ENCODE measurements at places on chromosomes 6 and 20.

- no peak for DNase-seq
These were observed 14.2 kb downstream of the ARID1B start for GRCh38 chr6:156791320-156791850.

GRCh38 chr6:144624716-144625115 lies 339.6 kb downstream of the UTRN start:
- DNase-seq, result no peak

DNA sequence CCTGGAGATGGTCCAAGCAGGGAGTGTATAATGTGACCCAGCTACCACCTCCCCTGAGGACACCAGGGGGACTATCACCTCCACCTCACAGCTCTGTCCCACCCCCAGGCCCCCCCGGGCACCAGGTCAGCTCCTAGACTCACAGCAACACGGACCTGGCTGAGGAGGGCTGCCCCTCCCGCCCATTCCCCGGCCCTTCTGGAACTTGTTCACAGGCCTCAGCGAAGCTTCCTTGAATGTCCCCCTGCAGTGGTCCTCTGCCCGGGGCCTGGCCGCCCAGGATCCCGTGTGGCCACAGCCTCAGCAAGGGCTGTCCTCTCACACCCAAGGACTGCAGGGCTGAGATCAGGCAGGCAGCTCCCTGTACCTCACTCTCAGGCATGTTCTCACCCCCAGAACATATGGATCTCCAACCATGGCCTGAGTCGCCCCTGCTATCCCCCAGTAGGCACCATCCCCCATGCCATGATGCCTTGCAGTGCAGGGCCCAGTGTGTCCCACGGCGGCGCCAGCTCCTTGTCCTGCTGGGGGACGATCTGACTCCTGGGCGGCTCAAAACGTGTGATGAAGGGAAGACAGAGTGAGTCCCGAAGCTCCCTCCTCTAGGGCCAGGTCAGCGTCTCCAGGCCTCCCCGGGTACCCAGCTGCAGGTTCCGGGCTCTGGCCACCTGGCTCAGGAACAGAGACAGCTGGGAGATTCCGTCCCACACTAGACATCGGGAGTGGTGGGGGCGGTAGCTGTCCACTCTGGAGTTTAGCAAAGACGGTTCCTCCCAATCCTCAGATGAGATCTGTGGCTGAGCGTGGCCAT lies 158.4 kb downstream of the TAF4 start:
- no peak for DNase-seq

DNA sequence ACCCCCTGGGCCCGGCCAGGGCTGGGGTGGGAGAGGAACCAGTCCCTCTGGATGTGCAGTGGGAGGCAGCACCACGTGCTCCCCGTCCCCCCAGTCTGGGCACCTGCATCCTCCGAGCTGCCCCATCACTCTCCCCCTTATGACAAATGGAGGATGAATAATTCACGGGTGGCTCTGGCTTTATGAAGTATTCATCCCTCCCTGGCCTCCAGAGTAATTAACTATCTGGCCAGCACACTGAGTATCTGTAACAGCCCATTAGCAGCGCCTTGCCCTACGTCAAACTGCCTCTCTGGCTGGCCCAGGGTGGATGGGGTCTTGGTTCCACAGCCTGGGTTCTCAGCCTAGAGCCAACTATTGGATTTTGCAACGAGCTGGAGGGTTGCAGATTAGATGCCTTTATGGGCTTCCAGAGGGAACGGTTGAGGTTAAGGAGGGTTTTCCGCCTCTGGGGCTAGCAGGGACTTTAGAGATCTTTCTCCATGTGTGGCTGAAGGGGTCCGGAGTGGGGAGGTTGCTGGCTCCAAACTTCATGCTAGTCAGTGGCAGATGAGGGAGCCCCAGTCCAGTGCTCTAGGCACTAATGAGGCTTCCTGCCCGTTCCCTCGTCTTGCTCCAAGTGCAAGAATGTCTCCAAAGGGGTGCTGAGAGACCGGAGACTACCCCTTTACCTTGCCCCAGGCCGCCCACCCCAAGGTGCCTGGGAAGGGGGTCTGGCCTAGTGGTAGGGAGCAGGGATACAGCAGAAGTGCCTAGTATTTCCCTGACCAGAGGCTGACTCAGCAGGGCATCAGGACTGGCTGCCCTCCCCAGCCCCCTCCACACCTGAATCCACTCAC lies 53.5 kb upstream of the MLN start:
- no peak for DNase-seq
